ENCODE measurements at places on chromosomes 13 and 19.

DNA sequence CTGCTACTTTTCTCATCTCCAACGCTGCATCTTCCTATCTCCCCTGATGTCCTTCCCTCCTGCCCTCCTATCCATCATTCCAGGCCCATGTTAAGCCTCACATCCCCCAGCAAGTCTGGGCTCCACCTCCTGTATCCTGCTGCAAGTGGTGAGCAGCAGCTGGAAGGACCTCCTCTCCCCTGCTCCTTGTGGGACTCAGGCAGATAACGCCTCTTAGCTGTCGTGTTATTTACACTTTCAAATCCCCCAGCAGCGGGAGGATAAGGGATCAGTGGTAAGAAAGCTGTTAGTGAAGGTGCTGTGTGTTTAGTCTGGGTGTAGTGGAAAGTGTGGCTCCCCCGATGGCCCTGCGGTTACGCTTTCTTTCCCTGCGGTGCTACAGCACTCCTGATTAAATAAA, 211.9 kb downstream of the ZNF536 start:
- DNase-seq = no peak

GRCh38 chr13:98827449-98827848, 75.0 kb upstream of the SLC15A1 start:
- no peak for DNase-seq

DNA sequence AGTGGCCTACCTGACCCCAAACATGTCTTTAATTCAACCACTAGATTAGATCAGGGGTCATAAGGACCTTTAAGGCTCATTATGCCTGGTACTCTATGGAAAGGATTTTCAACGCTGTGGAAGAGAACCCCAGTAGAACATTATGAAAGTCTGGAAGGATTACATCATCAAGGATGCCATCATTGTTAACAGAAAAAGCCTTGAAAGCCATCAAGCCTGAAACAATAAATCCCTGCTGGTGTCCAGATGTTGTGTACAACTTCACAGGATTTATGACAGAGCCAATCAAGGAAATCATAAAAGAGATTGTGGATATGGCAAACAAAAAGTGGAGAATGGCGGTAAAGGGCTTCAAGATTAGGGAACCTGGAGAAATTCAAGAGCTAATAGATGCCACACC, 59.7 kb downstream of the NAA16 start:
- DNase-seq = no peak

DNA sequence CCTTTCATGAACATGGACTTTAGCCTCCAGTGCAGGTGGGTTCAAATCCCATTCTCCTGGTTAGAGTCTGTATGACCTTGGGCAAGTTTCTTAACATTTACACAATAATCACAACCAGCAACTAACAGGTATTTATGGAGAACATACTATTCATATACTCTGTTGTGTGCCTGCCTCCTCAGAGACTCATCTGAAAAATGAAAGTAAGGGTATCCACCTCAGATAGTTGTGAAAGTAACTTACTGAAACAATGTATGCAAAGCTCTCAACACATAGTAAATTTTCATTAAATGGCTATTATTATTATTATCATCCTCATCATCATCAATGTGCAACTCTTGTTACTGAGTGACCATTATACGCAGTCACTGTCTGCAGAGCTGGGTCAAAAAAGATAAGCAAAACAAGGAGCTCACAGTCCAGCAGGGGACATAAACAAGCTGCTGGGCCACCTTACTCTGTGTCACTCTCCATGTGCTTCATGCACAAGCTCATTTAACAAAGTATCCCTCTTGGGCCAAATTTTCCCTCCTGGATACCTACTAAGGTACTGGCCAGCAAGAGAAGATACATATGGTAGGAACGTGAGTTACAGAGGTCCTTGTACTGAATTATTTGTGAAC, 70.9 kb upstream of the FNDC3A start:
- DNase-seq = no peak

- no peak for DNase-seq
Observed at GRCh38 chr19:52665529-52665928, 27.4 kb upstream of the ZNF83 start.

DNA sequence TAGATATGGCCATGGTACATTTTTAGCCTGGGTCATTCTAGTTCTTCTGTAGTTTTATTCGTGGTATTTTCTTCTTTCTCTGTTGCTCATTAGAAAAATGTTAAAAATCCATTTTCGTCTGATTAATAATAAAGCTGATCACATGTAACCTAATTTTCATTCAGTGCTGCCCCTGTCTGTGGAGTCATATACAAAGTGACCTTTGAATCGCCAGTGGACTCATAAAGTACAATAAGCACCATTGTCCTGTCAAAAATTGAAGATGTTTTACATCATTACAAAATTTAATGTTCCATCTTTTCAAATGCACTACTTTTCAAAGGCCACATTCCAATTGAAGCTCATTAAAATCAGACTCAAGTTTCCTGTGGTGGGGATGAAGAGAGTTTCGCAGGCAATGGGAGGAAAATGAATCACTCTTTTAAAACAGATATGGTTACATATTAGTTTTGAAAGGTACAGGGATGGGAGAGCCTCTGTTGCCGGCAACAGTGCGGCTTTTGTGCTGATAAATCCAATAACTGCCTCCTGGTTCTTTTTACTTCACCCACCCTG, 205.4 kb downstream of the ZNF536 start:
- no peak for DNase-seq

GRCh38 chr13:27730191-27730590, 62.1 kb upstream of the GSX1 start:
- no peak for DNase-seq

GRCh38 chr13:79491715-79492114, 10.8 kb downstream of the NDFIP2 start:
- no peak for DNase-seq

DNA sequence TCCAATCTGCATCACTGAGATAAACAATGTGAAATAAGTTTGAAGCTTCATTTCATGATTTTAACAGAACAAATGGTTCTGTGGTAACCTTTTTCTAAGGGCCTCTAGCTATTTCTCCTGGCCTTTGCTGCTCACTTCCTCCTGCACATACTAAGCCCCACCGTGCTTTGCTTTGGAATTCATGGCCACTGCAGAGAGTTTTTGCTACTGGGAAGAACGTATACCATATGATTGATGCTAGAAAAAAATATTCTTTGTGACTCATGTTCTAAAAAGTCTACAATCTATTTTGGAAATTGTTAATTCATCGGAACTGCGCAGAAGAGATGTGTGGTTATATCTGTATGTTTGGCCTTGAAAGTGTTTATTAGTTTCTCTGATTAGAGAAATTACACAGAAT, 747.3 kb downstream of the PCDH9 start:
- no peak for DNase-seq

DNA sequence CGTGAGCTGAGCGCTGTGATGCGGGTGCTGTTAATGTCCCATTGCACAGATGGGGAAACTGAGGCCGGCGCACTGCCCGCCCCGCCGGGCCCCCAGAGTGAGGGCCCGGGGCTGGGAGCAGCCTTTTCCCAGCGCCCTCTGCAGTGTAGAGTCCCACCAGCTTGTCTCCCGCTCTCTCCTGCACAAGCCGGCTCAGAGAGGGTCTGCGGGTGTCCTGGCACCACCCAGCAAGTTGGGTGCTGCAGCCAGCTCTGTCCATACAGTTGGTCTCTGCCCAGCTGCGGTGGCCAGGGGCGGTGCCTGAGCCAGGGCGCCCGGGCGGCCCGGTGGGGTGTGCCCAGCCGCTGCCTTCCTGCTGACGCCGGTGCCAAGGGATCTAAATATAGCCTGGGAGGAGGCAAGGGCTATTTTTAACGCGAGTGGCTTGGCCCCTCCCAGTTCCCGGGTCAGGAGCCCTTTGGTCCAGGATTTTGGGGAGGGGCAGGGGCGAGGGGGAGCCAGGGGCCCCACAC, 19.3 kb downstream of the GADD45B start:
- DNase-seq = no peak

DNA sequence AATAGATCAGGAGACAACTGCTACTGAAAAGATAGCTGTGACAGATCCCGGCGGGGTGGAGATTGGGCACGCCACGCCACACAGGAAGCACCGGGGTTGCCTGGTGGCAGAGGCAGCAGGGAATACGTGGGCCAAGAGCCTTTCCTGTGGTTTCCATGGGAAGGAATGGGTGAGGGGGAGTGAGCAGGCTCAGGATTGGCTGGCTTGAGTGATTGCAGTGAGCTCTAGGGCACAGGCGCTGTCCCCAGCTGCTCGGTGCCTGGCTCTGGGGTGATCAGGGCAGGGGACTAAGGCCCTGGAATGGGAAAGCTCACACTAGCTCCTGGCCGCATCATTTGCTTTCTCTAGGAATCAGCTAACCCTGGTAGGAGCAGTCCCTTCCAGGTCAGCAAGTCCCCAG, 166.1 kb downstream of the USP12 start:
- no peak for DNase-seq
